AML-193 (cell line): ENCODE measurements at places on chromosomes 1 and 21.

DNA sequence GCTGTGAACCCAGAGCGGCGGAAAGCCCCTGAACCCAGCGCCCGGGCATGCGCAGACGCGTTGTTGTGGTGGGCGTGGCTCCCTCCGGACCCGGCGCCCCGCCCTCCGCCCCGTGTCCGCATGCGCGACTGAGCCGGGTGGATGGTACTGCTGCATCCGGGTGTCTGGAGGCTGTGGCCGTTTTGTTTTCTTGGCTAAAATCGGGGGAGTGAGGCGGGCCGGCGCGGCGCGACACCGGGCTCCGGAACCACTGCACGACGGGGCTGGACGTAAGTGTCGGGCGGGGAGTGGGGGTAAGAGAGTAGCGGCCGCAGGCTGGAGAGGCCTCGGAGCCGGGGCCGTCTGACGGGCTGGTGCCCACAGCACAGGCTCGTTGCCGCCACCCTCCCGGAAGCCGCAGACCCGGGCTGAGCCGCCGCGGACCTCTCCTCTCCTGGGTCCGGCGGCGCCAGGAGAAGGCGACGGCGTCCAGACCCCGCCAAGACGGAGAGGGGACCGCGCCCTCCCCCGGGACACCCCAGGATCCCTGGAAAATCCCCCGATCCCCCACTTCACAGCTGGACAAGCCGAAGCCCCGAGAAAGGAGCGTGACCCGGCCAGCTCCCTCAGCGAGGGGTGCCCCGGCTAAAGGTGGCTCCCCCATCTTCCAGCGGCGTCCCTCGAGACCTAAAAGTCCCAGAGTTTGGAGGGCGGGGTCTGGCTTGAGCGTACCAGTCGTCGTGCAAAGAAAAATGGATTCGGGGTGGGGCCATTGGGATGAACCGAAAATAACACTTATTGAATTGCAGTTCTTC, at the start of gene TMEM50A:
Gene TMEM50A (plus strand): TSS at position 147 of the 794 bp plus-strand sequence. CDS start 2,153 bp downstream, outside the sequence.
- peak; percentile 73 for DNase-seq

DNA sequence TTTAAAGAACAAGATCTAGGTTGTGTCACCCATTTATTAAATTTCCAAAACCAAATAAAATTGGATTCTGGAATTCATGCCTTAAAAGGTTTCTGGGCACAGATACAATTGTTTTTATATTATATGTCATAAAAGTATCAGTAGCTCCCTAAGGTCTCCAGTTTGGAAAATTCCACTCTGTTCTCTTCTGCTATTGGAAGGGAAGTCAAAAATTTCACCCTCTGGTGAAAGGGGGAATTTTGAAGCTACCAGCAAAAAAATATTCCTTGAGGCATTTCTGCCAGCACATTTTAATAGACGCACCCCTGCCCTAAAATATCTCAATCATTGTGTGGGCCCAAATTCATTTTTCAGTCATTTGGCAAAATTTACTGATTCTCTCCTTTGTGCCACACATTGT, 285.7 kb upstream of the SGIP1 start:
- no peak for DNase-seq

- no peak for DNase-seq
Observed at GRCh38 chr1:180571060-180571831, 12.5 kb downstream of the OVAAL start.

GRCh38 chr1:232548691-232549090, 81.2 kb downstream of the SIPA1L2 start:
- DNase-seq = no peak

GRCh38 chr21:28216976-28217523, 775.6 kb downstream of the LTN1 start:
- no peak for DNase-seq

GRCh38 chr1:17831597-17831996, 76.5 kb downstream of the ACTL8 start:
- DNase-seq = no peak

- DNase-seq = no peak
Observed at GRCh38 chr1:12171206-12172041, 4.6 kb downstream of the TNFRSF1B start.

DNA sequence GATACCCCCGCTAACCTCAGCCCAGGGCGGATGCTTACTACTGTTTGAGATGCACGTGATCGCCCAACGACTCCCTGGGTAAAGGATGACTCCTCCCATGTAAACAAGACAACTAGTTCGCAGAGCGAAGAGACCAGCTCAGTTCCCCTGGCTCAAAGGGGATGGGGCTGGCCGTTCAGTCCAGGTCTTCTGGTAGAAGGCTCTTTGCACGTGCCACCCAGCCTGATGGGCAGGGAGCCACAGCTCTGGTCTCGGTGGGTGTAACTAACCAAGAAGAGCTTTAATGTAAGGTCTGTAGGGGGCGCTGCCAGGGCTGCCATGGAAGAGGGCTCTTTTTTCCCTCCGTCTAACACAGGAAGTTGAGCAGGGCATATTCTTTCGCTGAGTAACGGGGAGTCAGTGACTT, 49.4 kb upstream of the PARP1 start:
- no peak for DNase-seq

GRCh38 chr1:165444897-165445370, at the start of gene RXRG:
Gene RXRG, minus strand, starts transcription at chr1:165445126. Its CDS starts 233 bp downstream, at chr1:165444893.
- DNase-seq = no peak

GRCh38 chr21:45952974-45953373, 28.6 kb upstream of the COL6A1 start:
- no peak for DNase-seq

DNA sequence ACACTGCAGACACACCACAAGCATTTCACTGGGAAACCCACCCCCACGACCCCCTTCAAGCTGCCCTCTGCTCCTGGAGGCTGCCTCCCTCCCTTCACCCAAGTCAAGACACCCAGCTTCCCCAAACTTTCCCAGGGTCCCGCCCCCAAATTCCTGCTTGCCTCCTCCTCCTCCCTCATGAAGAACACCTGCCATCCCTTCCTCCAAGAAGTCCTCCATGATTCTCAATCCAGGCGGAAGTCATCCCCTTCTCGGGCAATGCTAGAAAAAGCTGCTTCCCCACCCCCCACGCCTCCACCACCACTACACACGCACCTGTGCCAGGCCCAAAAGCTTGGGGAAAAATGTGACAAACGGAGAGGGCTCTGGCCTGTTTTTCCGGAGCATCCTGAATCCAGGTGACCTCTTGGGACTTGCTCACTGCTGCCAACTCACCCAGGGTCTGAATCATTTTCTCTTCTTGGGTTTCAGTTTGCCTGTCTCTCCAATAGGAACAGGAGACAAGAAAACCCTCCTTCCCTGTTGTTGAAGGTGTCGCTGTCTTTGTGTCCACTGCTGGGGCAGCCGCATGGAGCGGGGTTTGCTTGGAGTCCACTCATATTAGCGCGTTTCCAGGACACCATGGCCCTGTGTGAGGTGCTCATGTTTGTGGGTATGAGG, 101.0 kb upstream of the CASZ1 start:
- DNase-seq = no peak

GRCh38 chr1:90722874-90723589, 5.9 kb upstream of the BARHL2 start:
- DNase-seq = no peak

DNA sequence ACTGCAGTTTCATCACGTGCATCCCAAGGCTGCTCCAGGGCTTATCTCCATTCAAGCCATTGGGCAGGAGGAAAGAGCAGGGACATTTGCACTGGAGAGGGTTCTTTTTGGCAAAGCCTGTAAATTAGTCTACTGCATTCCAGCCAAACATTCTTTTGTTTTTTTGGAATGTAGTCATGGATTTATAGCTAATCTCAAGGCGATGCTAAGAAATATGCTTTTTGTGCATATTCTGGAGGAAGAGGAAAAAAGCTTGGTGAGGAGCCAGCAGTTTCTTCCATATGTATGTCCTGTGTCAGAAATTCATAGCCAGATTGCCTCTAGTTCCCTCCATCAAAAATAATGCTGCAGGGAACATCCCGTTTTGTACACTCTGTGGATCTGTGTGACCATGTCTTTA, 221.4 kb downstream of the BACH1 start:
- DNase-seq = no peak

GRCh38 chr21:8989721-8990325, 1531.6 kb upstream of the TPTE start:
- DNase-seq = no peak

- no peak for DNase-seq
Observed at GRCh38 chr1:199353906-199354305, 673.6 kb upstream of the NR5A2 start.

DNA sequence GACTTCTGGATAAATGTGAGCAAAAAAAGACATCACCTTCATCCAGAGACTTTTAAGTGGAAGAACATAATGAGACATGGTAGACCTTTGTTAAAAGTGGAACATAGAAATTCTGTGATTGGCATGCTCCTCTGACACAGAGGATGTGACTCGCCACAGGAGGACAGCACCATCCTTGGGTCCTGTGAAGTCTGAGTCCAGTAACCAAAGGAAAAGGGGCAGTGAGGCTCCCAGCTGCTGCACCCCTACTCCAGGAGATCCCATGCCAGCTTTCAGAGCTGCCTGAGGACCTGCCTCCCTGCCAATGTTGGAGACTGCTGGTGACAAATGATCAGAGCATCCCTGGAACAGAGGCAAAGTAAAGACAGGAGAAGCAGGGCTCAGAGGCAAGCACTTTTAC, 136.2 kb downstream of the BRINP2 start:
- DNase-seq = no peak

DNA sequence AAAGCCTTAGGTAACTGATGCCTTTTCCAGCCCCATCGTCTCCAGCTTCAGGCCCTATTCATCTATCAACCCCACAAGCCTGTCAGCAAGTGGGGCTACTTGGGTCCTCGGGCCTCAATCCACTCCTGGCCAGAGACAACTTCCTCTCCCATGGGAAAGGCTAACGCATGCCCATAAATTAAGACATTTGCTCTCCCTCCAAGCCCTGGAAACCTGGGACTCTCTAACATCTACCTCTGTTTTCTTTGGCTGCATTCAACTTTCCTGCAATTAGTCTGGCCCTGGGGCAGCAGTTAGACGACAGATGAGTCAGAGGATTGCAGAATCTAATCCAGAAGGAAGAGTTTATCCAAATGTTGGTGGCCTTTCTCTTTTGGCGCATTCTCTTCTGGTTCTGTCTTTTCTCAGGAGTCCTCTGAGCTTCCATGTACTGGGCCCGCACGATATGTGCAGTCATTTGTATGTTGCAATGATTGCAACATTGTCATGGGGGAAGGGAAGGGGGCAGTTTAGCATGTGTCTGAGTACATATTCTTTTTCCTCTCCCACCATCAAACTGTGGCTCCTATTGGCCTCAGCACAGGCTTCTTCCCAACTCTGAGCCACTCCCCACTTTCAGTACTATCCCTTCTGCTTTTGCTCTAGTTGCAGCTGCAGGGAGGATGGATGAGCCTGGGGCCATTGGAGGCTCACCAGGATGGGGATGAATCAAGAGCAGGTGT, 54.4 kb downstream of the NAV1 start:
- DNase-seq = peak; percentile 41

- DNase-seq = no peak
Observed at GRCh38 chr1:169568497-169568896, 17.8 kb downstream of the F5 start.

- no peak for DNase-seq
Observed at GRCh38 chr1:102174259-102174863, 177.6 kb upstream of the OLFM3 start.
